ENCODE measurements at places on chromosomes 3 and 15.

- no peak for DNase-seq
Observed at GRCh38 chr3:4587838-4588105, 94.6 kb downstream of the ITPR1 start.

GRCh38 chr3:110493438-110494092 lies 578.1 kb upstream of the NECTIN3 start:
- DNase-seq, result no peak

- no peak for DNase-seq
Observed at GRCh38 chr3:14333215-14333614, 69.2 kb upstream of the SLC6A6 start.

DNA sequence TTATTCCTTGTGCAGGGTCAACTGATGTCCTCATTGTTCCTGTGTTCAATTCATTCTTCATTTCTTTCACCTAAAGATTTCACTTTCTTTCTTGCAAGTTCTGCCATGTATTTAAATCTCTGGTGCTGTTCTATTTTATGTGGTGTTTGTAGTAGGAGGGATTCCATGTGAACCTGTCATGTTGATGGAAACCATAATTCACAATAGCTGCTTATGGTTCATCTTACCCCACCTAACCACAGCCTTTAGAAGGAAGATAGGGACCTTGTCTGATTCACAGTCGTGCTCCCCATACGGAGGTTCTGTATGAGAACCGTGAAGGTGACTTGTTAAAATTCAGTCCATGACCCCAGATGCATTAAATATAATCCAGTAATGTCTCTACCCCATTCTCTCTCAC lies 21.9 kb downstream of the SLCO2A1 start:
- no peak for DNase-seq

- no peak for DNase-seq
Observed at GRCh38 chr3:29642393-29643033, 361.6 kb downstream of the RBMS3 start.

DNA sequence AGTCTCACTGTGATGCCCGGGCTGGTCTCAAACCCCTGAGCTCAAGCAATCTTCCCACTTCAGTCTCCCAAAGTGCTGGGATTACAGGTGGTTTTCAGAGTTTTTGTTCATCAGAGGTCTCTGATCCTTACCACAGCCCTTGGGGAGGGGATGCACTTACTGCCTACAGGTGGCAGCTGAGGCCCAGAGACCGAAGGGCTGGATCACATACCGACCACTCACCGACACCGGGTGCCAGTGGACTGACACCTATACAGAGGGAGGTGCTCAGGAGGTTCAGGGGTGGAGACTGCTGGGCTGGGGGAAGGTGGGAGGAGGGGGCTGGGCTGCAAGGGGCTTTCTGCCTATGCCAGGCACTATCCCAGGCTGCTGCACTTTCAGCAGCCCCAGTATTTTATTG lies 19.5 kb downstream of the DUSP7 start:
- DNase-seq, result no peak

- peak; percentile 61 for DNase-seq
Observed at GRCh38 chr3:38029400-38030125, at the start of gene PLCD1. TSS of gene PLCD1 (minus strand) at chr3:38029642. CDS start at chr3:38029539, 103 bp downstream.

- DNase-seq, result no peak
Observed at GRCh38 chr15:51735228-51736010, 2.0 kb downstream of the LYSMD2 start.

DNA sequence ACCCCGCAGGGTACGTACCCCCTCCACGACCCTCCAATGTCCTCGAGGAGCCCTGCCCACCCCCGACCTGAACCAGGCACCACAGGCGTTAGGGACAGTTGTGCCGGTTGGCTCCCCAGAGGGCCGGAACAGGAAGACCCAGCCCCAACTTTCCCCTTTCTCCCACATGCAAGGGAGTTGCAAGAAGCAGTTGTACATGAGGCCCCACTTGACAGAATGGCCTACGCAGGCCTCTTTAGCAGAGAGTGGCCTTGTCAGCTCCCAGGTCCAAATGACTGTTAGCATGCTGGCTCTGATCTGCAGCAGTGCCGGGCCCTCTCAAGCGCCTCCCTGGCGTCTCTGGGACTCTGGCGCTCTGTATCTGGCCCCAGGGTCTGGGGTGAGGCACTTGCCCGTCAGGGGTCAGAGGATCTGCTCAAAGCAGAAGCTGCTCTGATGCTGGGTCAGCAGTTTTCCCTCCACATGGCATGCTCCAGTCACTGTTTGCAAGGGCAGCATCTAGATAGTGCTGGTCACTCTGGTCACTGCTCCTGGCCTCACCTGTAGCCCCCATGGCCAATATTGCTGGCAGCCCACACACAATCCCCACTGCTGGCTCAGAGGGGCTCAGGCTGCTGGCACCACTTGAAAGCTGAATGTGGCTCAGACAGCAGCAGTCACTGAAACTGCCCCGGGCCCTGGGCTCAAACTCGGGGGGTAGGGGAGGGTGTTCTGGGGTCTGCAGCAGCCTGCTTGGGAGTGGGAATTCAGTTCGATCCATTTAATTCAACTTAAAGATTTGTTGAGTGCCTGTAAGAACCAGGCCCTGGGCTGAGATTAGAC lies 254.5 kb downstream of the FAM43A start:
- DNase-seq, result no peak

Data from inflammatory macrophage treated with lipopolysaccharide for 1 hour (primary cell).